Lower lobe of right lung (tissue), 2 donors: ENCODE measurements at places on chromosomes 1 and 21.

- H3K4me3 ChIP-seq = no peak overlapping the region
- H3K27me3 ChIP-seq = no peaks in the 10 kb centered on the region
- no peak overlapping the region for H3K27ac ChIP-seq
- no peaks in the 10 kb centered on the region for H3K4me1 ChIP-seq
- H3K36me3 ChIP-seq = no peaks in the 10 kb centered on the region
These were observed 180.8 kb upstream of the KCNK2 start for GRCh38 chr1:214901718-214902117.

- no peak overlapping the region for H3K4me3 ChIP-seq
- peaks cover 5% of the 10 kb centered on the region for H3K4me1 ChIP-seq
- H3K27ac ChIP-seq = no peak overlapping the region
- no peak for DNase-seq
- H3K27me3 ChIP-seq = no peaks in the 10 kb centered on the region
These were observed 59.4 kb downstream of the ZNF697 start for GRCh38 chr1:119588621-119589020.

- no peak overlapping the region for H3K27ac ChIP-seq
- no peak for DNase-seq
- H3K4me3 ChIP-seq = no peak overlapping the region
- H3K27me3 ChIP-seq = no peaks in the 10 kb centered on the region
These were observed 33.4 kb downstream of the CENPF start for GRCh38 chr1:214636436-214636835.

GRCh38 chr1:160125746-160126145, 10.2 kb downstream of the ATP1A2 start:
- no peak overlapping the region for H3K4me3 ChIP-seq
- no peaks in the 10 kb centered on the region for H3K36me3 ChIP-seq
- DNase-seq = no peak
- H3K4me1 ChIP-seq = peaks cover 5% of the 10 kb centered on the region
- no peak overlapping the region for H3K27ac ChIP-seq
- no peaks in the 10 kb centered on the region for H3K27me3 ChIP-seq

GRCh38 chr1:30748098-30748698, 9.4 kb downstream of the LAPTM5 start:
- no peaks in the 10 kb centered on the region for H3K27me3 ChIP-seq
- H3K27ac ChIP-seq = no peak overlapping the region
- H3K4me1 ChIP-seq = peaks cover 96% of the 10 kb centered on the region
- no peaks in the 10 kb centered on the region for H3K36me3 ChIP-seq
- peak; percentile 54 for DNase-seq
- H3K4me3 ChIP-seq = no peak overlapping the region

DNA sequence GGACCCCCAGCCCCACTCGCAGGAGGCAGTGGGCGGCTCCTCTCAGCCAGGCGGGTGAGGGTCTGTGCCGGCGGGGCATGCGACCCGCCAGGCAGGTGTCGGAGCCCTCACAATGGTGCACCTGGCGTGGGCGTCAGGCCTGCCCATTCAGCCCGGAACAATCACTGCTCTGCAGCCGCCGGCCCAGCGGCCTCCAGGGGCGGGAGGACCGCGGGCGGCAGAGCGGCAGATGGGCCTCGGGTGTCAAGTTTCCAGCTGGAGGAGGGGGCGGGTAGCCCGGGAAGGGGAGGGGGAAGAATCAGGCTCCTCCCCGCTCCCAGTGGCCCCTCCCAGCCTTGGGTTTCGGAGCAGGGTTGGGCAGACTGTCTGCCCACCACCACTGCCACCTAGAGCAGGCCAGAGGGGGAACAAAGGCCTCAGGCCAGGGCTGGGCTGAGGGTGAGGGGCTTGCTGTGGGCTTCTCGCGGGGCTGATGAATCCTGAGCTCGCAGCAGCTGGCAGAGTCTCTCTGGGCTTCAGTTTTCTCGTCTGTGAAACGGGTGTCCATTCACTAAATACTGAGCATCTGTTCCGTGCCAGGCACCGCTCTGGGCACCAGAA, 39.5 kb upstream of the CASZ1 start:
- peak overlapping the region; percentile 14 for H3K4me3 ChIP-seq
- no peaks in the 10 kb centered on the region for H3K4me1 ChIP-seq
- no peaks in the 10 kb centered on the region for H3K36me3 ChIP-seq
- peaks cover 22% of the 10 kb centered on the region for H3K27me3 ChIP-seq
- DNase-seq = peak; percentile 58

DNA sequence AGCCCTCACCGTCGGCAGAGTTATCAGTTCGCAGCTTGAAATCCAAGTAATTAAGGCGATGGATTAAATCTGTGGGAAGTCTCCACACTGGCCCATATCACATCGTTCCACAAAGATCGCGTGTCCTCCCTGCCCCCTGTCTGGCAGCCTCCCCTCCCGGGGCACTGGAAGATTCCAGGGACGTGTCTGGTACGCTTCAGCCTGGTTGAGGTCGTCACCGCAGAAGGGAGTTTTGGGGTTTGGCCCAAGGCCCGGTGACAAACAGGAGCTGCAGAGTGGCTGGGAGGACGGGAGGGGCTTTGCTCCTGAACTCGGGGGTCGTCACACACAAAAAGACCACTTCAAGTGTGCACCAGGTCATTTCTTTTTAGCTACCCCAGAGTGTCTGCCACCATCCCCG, 51.1 kb downstream of the PRDM16 start:
- no peaks in the 10 kb centered on the region for H3K36me3 ChIP-seq
- H3K27ac ChIP-seq = no peak overlapping the region
- no peaks in the 10 kb centered on the region for H3K4me1 ChIP-seq
- no peak for DNase-seq

DNA sequence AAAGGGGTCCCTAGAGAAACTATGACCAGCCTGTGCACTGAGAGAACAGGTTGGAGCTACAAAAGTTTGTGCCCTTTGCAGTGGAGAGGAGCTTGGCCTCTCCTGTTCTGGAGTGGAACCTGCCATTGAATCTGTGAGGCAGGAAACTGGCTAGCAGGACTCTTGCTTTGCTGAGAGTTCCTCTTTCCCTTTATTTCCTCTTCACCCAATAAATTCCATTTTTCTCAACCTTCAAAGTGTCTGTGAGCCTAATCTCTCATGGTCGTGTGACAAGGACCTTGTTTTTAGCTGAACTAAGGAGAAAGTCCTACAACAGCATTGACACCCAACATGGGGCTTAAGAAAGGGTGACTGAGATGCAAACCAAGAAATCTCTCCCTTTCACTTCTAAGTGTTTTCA, 42.7 kb upstream of the FASLG start:
- H3K36me3 ChIP-seq = peaks cover 5% of the 10 kb centered on the region
- no peaks in the 10 kb centered on the region for H3K27me3 ChIP-seq
- H3K27ac ChIP-seq = no peak overlapping the region
- no peak overlapping the region for H3K4me3 ChIP-seq

GRCh38 chr1:55468142-55468795, 253.1 kb upstream of the USP24 start:
- H3K27ac ChIP-seq = no peak overlapping the region
- no peaks in the 10 kb centered on the region for H3K36me3 ChIP-seq

DNA sequence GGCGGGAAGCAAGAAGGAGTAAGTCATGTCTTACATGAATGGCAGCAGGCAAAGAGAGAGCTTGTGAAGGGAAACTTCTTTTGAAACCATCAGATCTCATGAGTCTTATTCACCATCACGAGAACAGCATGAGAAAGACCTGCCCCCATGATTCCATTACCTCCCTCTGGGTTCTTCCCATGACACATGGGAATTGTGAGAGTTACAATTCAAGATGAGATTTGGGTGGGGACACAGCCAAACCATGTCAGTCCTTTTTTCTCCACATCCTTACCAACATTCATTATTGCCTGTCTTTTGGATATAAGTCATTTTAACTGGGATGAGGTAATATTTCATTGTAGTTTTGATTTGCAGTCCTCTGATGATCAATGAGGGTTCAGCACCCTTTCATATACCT, 81.0 kb downstream of the DIRAS3 start:
- no peak overlapping the region for H3K4me3 ChIP-seq
- no peaks in the 10 kb centered on the region for H3K36me3 ChIP-seq
- H3K27ac ChIP-seq = no peak overlapping the region
- no peak for DNase-seq
- H3K4me1 ChIP-seq = no peaks in the 10 kb centered on the region
- H3K27me3 ChIP-seq = no peaks in the 10 kb centered on the region

DNA sequence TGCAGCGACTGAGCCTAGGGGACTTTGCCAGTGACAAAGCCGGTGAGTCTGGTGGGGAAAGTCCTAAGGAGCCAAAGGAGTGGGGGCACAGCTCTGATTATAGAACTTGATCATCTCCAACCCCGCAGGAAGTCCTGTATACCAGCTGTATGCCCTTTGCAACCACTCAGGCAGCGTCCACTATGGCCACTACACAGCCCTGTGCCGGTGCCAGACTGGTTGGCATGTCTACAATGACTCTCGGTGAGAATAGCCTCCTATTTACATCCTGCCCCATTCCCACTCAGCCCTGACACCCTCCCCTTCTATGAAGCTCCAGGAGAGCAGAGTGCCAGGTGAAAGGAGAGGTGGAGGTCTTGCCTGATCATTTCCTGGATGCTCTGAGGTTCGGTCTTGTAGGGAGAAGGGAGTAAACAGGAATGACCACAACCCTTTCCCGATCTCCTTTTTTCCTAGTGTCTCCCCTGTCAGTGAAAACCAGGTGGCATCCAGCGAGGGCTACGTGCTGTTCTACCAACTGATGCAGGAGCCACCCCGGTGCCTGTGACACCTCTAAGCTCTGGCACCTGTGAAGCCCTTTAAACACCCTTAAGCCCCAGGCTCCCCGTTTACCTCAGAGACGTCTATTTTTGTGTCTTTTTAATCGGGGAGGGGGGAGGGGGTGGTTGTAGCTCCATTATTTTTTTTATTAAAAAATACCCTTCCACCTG, 1.2 kb upstream of the PPOX start:
- H3K36me3 ChIP-seq = peaks cover 50% of the 10 kb centered on the region
- no peaks in the 10 kb centered on the region for H3K27me3 ChIP-seq
- H3K4me1 ChIP-seq = peaks cover 42% of the 10 kb centered on the region
- no peak for DNase-seq
- peak overlapping the region; percentile 94 for H3K27ac ChIP-seq

DNA sequence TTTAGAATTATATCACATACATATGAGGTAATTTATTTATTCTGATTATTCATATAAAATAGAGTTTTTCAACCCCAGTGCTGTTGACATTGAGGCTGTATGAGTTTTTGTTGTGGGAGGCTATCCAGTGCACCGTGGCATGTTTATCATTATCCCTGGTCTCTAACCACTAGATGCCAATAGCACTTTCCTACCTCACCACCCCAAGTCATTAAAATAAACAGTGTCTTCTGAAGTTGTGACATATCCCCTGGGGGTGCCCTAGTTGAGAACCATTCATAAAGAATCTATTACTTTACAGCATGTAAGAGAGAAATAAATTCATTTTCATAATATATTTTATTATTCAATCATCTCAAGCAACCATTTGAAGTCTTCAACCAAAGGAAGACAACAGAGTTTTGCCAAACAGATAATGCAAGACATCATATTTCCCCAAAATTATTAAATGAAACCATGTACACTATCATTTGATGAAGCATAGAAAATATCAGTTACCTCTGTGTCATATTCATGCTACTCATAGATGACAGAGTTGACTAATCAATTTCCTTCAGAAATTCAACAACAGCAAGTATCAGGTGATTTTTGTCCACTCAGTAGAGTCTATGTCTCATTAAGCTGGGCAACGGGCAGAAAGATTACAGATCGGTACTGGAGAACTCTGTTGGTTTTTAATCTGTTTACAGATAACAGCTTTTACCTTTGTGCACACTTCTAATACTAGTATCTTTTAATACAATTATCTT, 39.5 kb upstream of the RGS1 start:
- DNase-seq = no peak
- no peak overlapping the region for H3K27ac ChIP-seq
- no peak overlapping the region for H3K4me3 ChIP-seq
- no peaks in the 10 kb centered on the region for H3K36me3 ChIP-seq
- peaks cover 14% of the 10 kb centered on the region for H3K4me1 ChIP-seq
